ENCODE measurements at places on chromosomes 13 and 19.
A peak's percentile ranks its signal among the peaks of the same experiment; 100 is the strongest.

DNA sequence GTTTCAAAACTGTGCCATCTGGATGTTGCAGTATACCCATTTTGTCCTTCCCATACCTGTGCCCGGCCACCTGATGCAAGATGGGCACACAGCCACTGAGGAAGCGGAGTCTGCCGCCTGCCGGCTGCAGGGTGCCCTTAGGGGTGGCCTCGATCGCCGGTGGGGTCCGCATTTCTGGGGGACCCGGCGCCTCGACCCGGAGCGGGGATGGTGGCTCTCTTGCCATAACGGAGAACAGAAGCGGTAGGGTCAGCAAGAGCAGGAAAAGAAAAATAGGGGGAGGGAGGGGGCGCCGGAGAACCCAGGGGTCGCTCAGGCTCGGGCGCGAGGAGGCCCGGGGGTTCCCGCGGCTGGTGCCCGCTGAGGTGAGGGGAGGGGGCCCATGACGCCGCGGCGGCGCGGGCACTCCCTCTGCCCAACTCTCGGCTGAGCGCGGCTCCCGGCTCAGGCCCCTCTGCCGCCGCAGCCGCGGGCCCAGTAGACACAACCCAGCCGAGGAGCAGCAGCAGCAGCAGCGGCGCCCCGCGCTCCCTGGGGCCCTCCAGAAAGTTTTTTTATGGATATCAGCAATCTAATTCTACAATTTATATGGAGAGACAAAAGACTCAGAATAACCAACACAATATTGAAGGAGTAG is 13.8 kb upstream of the CYP4F2 start:
- no peak for DNase-seq

GRCh38 chr13:106477303-106477702 is 58.2 kb downstream of the EFNB2 start:
- no peak for DNase-seq

- no peak for DNase-seq
These were observed 489 bp upstream of the ZNF653 start for GRCh38 chr19:11506101-11506555.

GRCh38 chr13:88000239-88000638 is 329.1 kb downstream of the SLITRK5 start:
- DNase-seq, result no peak

DNA sequence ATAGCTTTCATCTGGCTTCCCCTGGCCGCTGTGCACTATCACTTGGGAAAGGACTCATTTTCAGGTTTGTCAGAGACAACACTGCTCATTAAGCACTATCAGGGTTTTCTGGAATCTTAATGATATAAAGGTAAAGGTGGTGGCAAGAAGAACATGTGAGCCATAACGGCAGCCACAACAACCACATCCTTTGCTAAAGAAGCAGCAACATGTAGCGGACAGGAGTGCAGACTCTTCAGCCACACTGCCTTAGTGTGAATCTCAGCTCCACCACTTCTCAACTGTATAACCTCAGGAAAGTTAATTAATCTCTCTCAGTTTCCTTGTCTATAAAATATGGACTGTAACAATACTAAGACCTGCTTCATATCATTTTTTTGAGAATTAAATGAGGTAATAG is 24.1 kb upstream of the MIR17HG start:
- DNase-seq, result no peak

GRCh38 chr13:60627071-60627686 is 230.2 kb downstream of the TDRD3 start:
- DNase-seq, result peak; percentile 3

- DNase-seq, result no peak
These were observed 127.4 kb downstream of the SLITRK5 start for GRCh38 chr13:87798536-87798935.

DNA sequence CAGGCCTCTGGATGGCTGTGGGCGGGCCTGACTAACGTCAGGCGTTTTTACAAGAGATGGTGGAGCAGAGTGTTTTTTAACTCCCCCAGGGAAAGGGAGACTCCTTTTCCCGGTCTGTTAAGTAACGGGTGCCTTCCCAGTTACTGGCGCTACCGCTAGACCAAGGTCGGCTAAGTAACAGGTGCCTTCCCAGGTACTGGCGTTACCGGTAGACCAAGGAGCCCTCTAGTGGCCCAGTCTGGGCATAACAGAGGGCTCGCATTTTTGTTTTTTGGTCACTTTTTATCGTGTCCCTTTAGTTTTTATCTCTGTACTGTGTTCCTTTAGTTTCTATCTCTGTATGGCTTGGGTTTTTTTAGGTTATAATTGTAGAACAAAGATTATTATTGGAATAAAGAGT is 10.0 kb downstream of the ZNF383 start:
- DNase-seq, result no peak

DNA sequence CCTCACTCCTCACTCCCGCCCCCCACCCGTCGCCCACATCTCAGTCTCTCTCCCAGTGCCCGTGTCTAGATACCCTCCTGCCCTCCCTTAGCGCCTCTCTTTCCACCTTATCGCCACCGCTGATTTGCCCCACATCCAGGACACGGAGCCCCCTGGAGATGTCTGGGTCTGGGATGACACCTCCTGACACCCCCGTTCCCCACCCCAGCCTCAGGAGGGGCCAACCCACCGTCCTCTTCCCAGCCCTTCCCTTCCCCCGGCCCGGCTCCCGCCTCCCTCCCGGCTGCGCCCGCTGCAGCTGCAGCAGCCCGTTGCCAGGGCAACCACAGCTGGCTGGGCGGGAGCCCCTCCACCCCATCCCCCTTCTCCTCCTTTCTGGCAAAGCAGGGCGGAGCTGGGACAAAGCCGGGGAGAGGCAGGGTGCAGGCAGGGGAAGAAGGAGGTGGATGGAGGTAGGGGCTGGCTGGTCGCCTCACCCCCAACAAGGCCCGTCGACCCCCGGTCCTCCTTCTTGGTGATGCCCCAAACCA is 13.5 kb downstream of the DPF1 start:
- peak; percentile 84 for DNase-seq

DNA sequence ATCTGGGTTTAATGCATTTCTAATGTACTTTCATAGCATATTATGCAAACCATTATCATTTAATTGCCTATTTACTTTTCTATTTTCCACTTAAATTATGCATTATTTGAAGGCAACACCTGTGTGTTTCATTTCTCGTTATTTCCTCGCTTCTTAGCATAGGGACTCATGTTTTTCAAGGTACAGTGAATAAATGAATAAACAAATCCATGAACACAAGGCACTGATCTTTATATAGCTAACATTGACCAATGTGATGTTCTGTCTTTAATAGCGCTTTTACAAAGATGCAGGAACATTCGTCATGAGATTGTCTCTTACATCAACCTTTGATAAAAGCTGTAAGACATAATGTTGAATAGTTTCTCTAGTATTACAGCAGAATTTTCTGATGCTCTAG is 121.2 kb downstream of the B3GLCT start:
- DNase-seq, result no peak

DNA sequence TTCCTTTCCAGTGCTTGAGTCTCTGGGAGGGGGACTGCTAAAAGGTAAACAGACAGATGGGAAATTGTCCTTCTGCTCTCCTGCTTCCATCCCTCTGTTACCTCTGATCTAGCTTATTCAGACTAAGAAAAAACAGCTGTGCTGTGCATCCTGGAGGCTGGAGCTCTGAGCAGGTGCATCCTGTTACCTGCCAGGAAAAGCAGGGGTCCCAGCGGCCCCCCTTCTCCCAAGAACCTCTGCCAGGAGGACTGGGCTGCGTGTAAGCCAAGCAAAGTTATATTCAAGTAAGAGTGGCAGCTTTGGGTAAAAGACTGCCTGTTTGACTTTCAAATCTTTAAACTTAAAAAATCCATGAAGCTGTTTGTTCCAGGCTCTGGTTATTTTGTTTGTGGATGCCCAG is 75.1 kb downstream of the C13orf42 start:
- no peak for DNase-seq

DNA sequence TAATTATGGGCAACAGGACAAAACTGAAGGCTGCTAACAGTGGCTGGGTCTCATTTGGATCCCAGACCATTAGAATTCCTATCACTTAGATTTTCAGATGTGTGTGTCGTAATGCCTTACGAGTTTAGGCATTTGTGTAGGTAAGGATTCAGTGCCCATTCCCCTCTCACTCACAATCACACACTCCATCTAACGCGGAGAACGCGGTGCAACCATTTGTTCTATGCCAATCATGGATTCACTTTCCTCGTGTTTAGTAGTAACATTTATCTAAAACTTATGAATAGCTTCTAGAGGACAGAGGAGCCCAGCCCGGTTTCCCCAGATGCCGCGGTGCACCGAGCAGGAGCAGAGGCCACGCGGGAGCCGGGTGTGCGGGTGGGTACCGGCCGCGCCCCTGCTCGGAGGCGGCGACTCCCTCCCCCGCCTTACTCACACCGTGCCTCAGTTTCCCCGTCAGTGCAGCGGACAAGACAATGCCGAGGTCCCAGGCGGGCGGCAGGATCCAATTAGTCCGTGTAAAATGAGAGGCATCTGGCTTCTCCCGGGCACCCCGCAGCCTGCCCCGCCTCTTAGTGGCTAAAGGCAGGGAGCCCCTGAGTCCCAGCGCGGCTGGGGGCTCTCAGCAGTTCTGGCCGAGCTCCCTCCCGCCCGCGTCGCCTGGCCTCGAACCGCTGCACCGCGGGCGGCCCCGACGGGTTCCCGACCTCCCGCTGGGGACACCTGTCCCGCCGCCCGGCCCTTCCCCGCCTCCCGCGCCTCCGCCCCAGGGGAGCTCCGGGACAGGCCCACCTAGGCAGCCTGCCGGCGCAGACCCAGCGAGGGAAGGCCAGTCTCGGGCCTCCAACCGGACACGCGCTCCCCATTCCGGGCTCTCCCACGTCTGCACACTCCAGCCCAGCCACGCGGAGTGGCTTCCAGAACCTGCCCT is 5.9 kb upstream of the C1QTNF9B start:
- DNase-seq, result no peak

DNA sequence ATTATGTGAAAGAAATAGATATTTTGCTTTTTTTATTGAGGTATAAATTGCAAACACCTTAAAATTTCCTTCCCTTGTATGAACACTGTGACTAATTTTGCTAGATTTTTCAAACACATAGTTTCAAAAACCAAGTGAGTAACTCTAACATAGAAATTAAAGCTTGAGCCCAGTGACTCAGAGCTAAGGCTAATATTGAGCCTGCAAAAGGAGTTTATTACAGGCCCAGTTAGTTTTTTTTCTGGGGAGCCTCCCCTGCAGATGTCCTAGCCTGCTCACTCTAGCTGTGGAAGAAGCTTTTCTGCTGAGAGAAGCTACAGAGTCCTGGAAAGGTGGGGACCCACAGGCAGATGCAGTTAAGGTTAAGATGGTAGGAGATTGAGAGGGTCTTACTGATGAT is 3.4 kb downstream of the ZNF430 start:
- no peak for DNase-seq
